ENCODE measurements at places on chromosomes 12 and 14. TPM values are rescaled to one million over a fixed set of nuclear protein-coding genes. Genes with fewer than 3 reads are reported as not detected.

Gene FZD10
- 0.52 TPM for total RNA-seq

GRCh38 chr12:81573228-81573627 is 185.9 kb downstream of the PPFIA2 start:
- no peak for DNase-seq

DNA sequence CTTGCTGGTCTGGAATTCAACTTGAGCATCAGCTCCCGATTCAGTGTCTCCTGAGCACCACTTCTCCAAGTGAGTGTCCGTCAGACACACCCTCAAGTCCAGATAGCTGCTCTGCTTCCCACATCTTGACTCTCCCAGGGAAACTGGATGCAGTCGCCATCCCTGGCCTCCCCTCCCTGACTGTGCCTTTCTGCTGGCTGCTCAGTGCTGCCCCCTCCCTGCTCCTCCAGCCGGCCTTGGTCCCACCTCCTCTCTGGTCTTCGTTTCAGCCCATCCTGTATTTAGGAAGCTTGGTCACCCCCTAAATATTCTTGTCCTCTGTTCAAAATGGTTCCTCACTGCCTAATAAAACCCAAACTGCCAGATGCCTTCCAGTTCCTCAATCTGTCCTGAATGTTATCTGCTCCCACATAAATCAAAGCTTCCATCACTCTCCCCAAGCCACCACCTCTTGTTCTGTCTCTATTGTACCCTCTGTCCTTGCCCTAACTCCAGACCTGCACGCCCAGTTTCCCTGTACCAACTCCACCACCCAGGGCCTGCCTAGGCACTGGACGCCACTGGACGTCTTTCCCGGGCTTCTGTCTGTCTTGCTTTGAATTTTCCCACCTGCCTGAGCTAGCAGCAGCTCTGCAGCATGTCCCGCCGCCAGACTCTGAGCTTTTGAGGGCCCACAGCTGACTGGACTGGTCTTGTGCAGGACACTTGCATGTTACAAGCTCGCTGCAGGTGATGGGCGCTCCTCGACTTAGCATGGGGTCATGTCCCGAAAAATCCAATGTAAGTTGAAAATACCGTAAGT is 33.8 kb downstream of the CCDC92 start:
- no peak for DNase-seq

GRCh38 chr12:54984658-54985376 is at the start of gene TESPA1:
TESPA1 (minus strand) TSS chr12:54984762; CDS start chr12:54974562, 10,200 bp downstream.
- DNase-seq = no peak

DNA sequence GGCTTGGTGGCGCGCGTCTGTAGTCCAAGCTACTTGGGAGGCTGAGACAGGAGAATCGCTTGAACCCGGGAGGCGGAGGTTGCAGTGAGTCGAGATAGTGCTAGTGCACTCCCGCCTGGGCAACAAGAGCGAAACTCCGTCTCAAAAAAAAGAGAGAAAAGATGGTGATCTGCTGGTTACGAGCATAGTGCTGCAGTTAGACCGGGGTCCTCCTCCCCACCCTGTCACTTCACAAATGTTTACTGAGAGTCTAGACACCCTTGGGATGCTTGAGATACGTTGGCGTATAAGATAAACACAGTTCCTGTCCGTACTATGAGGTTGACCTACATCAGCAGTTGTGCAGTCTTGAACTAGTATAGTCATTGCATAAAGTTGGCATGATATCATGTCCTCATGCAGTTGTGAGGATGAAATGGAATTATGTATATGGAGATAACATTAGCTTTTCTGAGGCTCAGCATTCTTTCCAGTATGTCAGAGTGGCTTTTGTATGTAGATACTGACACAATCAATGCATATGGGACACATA is 787 bp downstream of the ACAD10 start:
- DNase-seq = no peak

Measured in dorsolateral prefrontal cortex (tissue), 122 donors.